ENCODE measurements at places on chromosomes 2 and 18.

DNA sequence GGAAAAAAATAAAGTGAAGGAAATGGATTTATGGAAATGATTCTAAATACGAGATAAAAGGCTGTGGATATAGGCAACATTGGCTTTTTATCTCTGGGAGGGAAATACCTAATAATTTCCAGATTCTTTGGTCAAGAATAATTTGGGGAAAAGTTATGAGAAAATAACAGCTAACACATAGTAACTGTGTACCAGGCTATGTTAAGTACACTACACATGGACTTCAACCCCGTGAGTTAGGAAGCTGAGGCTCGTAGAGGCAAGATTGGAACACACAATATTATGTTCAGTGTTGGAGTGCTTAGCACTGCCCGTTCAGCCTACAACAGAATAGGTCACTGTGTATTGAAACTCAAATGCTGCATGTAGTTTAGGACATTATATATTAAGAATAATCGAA, 34.3 kb upstream of the GPD2 start:
- no peak for DNase-seq

GRCh38 chr2:239182981-239183791, 217.6 kb downstream of the HDAC4 start:
- no peak for DNase-seq

- DNase-seq: no peak
Measured at GRCh38 chr2:26809876-26810577, 24.2 kb downstream of the CENPA start.

DNA sequence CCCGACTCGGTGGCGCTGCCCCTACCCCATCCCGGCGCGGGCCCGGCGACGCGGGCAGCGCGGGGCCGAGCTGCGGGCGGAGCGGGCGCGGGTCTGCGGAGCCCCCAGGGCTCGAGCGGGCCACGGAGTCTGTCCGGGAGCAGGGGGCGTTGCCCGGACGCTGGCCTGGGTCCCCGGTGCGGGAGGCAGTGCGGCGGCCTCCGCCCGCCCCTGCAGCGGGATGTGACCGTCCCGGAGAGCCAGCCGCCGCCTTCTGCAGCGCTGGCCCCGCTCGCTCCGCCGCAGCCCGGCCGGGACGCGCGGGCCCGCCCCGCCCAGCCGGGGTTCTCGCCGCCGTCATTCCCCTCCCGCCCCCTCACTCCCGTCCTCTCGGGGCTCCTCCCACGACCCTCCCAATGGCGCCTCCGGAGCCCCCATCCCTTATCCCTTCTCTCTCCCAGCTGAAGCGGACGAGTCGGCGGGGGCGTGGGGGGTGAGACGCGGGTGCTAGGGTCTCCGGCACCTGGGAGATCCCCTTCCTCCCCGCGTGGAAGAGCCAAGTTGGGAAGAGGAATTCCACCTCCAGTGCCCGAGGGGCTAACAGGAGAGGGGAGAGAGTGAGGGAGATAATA, at the start of gene FNDC4:
TSS of gene FNDC4 (minus strand) at position 257 of the 611 bp plus-strand sequence. CDS start 521 bp downstream, outside the sequence.
- DNase-seq: no peak

- no peak for DNase-seq
Measured at GRCh38 chr2:74583504-74583903, 29.0 kb downstream of the DOK1 start.

GRCh38 chr2:190182071-190182524, 119.6 kb upstream of the MSTN start:
- no peak for DNase-seq

Data from amniotic stem cell (primary cell).